Stimulated activated CD4-positive, alpha-beta T cell treated with anti-CD3 and anti-CD28 coated beads, Interleukin-4, amount 100 ng/mL, for 24 hours (primary cell): ENCODE measurements at places on chromosomes 2 and 18.

DNA sequence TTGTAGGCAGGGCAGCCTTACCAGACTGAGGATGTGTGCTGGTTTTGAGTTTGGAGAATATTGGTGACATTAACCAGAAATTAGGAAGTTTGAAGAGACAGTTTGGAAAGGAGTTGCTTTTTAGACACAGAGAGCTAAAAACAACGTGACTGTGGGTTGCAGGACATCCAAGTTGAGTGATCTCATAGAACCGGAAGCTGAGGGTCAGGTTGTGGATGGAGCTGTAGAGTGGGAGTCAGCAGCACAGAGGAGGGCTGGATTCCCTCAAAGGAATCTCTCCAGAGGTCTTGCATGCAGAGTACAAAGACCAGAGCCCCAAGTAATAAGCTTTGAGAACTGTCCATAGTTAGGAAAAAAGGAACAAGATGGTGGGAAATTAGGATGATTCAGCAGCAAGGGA is 9.3 kb downstream of the MAPRE3 start:
- no peak for DNase-seq

DNA sequence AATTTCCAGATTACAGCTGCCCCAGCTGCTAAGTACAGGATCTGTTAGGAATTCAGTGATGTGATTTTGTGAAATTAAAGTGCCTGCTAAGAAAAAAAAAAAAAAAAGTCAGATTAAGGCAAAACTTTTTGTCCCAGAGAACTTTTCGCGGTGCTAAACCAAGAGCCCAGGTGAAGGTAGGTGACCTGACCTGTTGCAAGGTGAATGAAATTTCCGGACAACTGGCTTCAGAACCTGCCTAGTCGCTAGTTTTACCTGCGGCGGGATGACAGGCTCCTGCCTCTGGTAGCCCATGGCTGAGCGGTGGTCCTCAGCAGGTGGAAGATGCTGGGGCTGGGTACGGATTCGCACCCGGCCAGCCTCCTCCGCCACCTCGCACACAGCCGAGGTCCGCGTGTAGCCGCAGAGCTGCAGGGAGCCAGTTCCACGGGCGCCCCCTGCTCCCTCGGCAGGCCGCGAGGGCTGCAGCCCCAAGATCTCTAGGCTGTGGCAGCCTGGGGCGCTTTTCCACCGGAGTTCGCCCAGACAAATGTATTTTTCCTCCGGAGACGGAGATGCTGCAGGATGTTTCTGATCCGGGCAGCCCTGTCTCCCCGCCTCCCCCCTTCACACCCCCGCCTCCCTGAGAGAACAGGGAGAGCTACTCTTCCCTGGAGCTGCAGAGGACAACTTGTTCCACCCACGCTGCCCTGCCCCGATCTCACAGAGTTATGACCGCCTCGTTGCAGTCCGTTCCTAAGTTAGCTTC is at the start of gene SLC38A11:
SLC38A11 (minus strand) TSS at position 572 of the 748 bp plus-strand sequence; CDS start at position 294, 278 bp downstream.
- DNase-seq: no peak

DNA sequence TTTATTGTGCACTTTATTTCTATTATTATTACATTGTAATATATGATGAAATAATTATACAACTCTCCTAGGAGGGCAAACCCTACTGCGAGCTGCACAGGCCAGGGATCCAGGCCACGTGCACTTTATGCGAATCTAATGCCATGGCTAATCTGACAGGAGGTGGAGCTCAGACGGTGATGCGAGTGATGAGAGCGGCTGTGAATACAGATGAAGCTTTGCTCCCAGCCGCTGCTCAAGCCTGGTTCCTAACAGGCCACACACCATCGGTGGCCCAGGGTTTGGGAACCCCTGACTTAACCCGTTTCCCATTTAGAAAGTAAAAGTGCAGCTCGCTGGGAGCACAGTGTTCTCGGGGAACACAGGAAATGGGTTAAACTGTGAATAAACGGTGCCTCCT is 40.8 kb upstream of the RAB6D start:
- DNase-seq: no peak

GRCh38 chr2:27152102-27152795 is 3.4 kb downstream of the TCF23 start:
- no peak for DNase-seq

DNA sequence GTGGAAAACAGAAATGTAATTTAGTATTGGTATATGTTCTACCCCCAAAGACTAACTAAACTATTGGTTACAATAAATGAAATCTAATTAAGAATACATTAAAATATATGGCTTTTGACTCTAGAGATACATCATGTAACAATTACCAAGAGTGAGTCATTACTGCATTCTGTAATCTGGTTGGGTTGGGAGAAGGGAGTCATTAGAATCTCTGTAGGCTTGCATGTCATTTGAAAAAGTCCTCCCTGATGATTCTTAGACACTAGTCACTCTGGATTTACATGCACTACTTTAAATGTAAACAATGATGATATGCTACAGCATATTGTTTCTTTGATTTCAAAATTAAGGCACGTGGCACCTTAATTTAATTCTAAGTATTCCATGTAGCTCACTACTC is 293.4 kb upstream of the CHST9 start:
- DNase-seq: no peak

- no peak for DNase-seq
These were observed 169.2 kb upstream of the HS6ST1 start for GRCh38 chr2:128487650-128488387.

DNA sequence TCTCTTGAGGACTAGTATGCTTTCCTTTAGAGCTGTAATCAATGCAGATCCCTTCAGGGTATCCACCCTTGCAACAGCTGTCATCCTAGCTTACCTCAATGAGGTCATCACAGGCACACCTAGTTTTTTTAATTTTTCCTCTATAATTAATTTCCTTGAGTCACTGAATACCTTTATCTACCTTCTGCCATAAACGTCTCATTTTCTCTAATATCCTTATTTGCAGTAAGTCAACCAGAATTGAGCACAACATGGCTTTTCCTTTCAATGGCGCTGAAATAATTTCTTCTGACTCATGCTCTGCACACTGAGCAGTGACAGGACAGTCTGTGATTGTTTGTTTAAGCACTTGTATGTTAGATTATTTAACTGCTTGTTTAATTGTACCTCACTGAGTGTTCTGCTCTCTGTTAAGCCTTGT is 49.4 kb downstream of the ETAA1 start:
- DNase-seq: no peak

DNA sequence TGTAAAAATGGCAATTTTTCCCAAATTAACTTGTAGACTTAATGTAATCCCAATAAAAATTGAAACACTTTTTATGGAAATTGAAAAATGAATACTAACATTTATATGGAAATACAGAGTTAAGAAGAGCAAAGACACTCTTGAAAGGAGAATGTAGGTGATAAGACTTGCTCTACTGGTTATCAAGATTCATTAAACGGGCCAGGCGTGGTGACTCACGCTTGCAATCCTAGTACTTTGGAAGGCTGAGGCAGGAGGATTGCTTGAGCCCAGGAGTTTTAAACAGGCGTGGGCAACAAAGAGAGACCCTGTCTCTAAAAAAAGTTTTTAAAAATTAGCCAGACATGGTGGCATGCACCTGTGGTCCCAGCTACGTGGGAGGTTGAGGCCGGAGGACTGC is 29.5 kb upstream of the ZNF396 start:
- no peak for DNase-seq

DNA sequence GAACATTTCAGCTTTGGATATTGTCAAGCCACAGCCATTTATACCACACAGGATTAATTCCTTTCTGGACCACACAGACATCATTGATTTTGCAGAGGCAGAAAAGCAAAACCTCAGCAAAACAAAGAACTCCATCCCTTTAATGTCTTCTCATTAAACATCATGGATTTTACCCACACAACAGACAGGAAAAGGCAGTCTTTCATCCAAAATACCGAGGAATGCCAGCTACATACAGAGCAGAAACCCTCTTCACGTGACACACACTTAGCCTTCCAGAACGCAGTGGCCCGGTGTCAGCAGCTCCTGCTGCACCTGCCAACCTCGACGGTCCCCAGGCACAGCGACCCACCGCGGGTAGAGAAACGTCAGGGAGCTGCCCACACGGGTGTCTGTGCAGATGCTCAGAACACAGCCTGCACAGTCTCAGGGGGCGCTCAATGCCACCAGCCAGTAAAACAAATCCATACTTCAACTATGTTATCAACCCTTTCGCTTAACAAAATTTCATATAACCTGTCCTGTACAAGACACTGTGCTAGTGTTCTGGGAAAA is 304.5 kb downstream of the EIPR1 start:
- no peak for DNase-seq

GRCh38 chr2:121172456-121172855 is 112.5 kb downstream of the TFCP2L1 start:
- no peak for DNase-seq

GRCh38 chr2:195029804-195030654 is 627.0 kb upstream of the SLC39A10 start:
- no peak for DNase-seq

DNA sequence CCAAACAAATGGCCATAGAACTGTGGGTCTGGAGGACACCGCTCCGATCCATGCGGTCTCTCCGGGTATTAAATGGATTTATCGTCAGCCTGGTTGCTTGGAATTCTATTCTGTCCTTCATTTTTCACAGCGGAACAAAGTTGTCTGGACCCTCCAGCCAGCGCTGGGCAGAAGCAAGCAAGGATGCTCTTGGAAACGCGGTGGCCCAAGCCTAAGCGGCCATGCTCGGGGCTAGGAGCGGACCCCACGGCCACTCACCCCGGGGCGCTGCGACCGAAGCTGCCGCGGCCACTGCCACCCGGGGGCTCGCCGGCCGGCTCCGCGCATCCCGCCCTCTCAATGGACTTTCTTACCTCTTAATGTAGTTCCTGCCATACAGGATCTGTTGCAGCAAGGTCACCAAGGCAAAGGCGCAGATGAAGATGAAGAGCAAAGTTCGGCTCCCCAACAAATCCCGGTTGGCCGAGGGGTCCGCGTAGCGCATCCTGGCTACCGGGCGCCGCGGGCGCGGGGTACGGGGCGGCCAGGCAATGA is 761 bp downstream of the ST8SIA5 start:
- no peak for DNase-seq

GRCh38 chr2:88654714-88655113 is 27.4 kb upstream of the EIF2AK3 start:
- no peak for DNase-seq

GRCh38 chr2:55500025-55500424 is 19.5 kb upstream of the CFAP36 start:
- DNase-seq: no peak
